ENCODE measurements at places on chromosomes 1 and 21. TPM values are rescaled to one million over a fixed set of nuclear protein-coding genes. Genes with fewer than 3 reads are reported as not detected.
A peak's percentile ranks its signal among the peaks of the same experiment; 100 is the strongest.

GRCh38 chr21:46213620-46214286, 14.8 kb downstream of the LSS start:
- no peak for DNase-seq

- no peak for DNase-seq
Measured at GRCh38 chr1:206955476-206956451, 9.5 kb upstream of the PIGR start.

DNA sequence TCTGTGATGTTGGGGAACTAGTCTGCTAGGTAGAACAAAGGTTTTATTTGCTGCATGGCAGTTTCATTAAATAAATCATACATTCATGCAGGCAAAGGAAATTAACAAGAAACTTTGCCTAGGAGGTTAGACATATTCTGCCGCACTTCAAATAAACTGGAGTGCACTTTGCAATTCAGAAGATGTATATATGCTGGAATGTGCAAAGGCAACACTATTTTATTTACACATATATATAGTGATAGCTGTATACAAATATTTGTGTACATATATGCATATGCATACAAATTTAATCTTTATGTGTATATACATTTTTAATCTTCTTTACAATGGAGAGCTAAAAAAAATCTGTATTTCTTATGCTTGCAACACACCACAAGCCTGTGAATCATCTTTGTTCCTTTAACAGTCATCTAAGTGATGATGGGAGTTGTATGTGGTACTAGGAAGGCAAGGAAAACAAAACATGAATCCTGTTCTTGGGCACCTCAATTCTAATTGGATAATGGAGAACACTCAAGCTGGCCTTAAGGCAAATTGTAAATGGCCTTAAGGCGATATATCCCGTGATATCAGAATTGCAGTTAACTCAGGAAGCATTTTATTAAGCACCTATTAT, 605.8 kb upstream of the CAMK1G start:
- peak; percentile 58 for DNase-seq

GRCh38 chr1:184972315-184973055, 1.8 kb downstream of the NIBAN1 start:
- no peak for DNase-seq

- peak; percentile 64 for DNase-seq
Measured at GRCh38 chr1:63892632-63893395, 119.0 kb downstream of the ROR1 start.

DNA sequence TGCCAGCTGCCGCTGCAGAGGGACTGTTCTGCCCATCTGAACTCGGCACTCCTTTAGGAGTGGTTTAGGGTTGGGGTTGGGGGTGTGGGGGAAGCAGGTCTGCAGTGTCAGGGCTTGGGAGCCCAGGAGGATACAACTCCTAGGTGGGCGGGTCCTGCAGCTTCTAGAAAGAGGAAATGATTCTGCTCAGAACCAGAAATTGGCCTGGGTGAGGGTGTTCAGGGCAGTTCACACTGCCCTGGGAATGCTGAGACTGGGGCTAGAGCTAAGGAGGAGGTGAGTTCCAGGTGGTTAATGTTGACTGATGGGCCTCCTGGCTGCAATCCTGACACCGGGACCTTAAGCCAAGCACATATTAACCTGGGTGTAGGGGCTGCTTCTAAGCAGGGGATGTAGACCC, 4.8 kb upstream of the SLC26A9 start:
- DNase-seq: no peak

GRCh38 chr1:47935163-47935562, 62.0 kb downstream of the TRABD2B start:
- no peak for DNase-seq

DNA sequence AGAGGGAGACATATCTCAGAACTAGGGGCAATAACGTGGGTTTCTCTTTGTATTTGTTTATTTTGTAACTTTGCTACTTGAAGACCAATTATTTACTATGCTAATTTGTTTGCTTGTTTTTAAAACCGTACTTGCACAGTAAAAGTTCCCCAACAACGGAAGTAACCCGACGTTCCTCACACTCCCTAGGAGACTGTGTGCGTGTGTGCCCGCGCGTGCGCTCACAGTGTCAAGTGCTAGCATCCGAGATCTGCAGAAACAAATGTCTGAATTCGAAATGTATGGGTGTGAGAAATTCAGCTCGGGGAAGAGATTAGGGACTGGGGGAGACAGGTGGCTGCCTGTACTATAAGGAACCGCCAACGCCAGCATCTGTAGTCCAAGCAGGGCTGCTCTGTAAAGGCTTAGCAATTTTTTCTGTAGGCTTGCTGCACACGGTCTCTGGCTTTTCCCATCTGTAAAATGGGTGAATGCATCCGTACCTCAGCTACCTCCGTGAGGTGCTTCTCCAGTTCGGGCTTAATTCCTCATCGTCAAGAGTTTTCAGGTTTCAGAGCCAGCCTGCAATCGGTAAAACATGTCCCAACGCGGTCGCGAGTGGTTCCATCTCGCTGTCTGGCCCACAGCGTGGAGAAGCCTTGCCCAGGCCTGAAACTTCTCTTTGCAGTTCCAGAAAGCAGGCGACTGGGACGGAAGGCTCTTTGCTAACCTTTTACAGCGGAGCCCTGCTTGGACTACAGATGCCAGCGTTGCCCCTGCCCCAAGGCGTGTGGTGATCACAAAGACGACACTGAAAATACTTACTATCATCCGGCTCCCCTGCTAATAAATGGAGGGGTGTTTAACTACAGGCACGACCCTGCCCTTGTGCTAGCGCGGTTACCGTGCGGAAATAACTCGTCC, 1.3 kb upstream of the OLIG2 start:
- DNase-seq: no peak

DNA sequence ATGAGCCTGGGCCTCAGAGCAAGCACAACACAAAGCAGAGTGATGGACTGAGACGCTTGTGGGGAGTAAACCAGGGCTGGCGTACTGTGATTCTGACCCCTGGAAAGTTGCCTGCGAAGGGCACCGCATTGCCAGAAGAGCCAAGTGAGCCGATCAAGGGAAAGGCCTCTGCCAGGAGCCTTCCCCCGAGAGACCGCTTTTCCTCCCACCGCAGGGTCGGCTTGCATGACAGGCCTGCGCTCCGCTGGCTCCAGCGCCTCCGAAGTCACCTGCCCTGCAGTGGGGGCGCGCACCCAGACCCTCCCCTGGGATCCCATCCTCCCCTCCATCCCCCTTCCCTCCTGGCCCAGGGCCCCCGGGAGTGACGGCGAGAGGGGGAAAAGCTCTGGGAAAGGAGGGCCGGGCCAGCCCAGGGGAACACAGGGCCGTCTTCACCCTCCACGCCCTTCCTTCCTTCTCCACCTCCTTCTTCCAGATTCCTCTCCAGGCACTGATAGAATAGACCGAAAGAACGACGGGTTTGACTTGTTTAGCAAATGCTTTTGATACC, 165.0 kb downstream of the TRIM33 start:
- DNase-seq: no peak

DNA sequence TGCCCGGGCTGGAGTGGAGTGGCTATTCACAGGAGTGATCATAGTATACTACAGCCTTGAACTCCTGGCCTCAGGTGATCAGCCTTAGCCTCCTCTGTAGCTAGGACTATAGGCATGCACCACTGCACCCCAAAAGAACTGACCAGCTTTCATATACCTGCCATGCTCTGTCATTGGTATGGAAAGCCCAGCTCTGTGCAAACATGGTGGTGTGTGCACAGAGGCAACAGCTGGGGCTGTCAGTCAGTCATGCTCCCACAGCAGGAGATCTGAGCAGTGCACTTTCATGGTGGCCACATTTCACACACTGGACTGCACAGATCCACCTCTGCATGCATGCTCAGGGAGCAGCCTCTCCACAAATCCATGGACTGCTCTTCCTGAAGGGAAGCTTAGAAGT, 8.8 kb upstream of the JAK1 start:
- DNase-seq: peak; percentile 44

DNA sequence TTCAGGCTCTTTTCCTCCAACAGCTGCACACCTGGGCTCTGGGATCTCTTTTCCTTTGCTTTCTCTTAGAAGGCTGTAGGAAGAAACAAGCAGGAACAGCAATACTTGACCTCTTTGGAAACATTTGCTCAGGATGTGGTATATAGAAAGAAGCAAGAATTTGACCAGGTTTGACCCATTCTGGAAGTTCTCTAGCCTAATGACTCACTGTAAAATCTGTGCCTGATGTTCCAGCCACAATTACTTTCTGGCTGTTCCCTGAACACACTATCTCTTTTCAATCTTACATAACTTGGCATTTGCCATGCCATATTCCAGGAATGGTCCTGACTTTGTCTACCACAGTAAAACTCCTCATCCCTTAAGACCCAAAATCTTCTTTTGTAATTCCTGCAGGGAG, 419.9 kb upstream of the DAB1 start:
- DNase-seq: no peak

DNA sequence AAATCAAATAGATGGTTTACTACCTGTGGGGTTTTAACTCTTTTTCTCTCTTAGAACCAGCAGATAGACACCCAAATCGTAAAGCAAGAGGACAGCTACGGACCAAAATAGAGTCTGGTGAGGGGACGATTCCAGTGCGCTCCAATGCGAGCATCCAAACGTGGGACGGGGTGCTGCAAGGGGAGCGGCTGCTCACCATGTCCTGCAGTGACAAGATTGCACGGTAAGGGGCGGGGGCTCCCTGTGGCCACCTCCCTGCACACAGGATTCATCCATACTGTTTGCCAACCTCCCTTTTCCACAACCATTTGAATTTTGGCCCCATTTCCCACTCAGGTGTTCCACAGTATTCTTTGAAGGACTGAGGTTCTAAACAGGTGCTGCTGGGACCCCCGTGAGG, 102.8 kb downstream of the POFUT2 start:
- no peak for DNase-seq

DNA sequence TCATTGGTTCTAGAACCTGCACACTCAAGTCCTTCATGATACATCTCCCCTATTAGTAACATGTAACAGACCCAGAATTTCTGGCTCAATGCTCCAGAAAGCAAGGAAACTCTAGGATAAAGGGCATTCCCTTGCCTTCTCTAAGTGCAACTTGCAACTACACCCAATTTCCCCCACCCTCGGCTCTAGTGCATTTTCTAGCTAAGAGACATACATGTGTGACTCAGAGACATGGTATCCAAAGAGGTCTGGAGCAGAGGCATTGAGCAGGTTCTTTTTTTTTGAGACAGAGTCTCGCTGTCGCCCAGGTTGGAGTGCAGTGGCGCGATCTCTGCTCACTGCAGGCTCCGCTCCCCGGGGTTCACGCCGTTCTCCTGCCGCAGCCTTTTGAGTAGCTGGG, 132.9 kb downstream of the ZC3H11B start:
- no peak for DNase-seq

DNA sequence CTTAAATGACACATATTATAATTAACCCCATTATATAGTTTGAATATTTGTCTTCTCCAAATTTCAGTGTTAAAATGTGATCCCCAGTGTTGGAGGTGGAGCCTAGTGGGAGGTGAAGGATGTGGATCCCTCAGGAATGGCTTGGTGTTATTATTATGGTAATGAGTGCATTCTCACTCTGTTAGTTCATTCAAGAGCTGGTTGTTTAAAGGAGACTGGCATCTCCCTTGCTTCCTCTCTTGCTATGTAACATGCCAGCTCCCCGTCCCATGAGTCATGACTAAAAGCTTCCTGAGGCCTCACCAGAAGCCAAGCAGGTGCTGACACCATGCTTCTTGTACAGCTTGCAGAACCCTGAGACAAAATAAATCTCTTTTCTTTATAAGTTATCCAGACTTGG, 1612.7 kb downstream of the AMY1C start:
- no peak for DNase-seq

- DNase-seq: no peak
Measured at GRCh38 chr21:42291751-42292562, 23.3 kb downstream of the TFF3 start.

GRCh38 chr1:236320671-236321070, 38.9 kb upstream of the ERO1B start:
- no peak for DNase-seq

DNA sequence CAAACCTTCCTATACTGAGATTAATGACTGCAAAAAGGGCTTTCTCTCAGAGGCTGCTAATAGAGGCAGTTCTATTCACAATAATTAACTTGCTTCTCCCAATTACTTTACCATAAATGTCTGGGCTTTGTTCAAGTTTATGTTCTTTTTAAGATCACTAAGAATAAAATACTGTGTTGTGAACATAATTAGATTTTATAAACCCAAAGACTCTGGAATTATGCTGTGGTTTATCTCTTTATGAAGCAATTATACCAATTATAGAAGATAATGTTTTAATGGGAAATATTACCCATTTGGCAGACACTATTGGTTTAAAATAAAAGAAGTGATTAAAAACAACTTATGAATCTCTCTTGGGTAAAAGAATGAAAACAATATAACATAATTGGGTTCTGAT, 43.5 kb upstream of the IL12RB2 start:
- DNase-seq: no peak

DNA sequence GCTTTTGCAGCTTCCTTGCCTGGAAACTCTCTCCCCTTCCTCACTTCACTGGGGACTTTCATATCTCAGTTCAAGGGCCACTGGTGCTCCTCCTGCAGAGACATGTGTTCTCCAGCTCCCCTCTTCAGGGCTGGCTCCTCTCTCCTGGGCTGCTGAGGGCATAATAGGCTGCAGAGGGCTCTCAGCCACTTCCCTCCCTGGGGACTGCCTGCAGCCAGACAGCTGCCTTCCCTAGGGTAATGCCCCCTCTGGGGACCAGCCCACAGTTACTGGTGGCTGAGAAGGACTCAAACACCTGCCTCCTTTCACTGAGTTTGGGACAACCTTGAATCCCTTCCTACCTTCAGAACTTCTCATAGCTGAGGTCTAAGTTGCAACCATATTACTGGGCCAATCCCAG, 104.8 kb upstream of the POU3F1 start:
- no peak for DNase-seq

GRCh38 chr1:234500269-234500668, 21.3 kb upstream of the TARBP1 start:
- peak; percentile 63 for DNase-seq

DNA sequence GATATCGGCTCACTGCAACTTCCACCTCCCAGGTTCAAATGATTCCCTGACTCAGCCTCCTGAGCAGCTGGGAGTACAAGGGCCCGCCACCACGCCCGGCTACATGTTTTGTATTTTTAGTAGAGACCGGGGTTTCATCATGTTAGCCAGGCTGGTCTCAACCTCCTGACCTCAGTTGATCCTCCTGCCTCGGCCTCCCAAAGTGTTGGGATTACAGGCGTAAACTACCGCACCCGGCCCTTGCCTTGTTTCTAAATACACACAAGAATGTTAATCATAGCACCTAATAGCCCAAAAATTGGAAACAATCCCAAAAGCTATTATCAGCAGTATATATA, 1.2 kb upstream of the MSTO1 start:
- no peak for DNase-seq

GRCh38 chr21:43289966-43290365, 121.2 kb downstream of the CRYAA start:
- DNase-seq: no peak

The COL18A1 gene
- 54.2 TPM for total RNA-seq

The ZNF695 gene
- 5.8 TPM for total RNA-seq

The ADAMTS5 gene
- 10.1 TPM for total RNA-seq

The ARMH1 gene
- total RNA-seq: not detected

The PADI2 gene
- total RNA-seq: 0.86 TPM

The SAMD11 gene
- 3.4 TPM for total RNA-seq

The SERTAD4 gene
- 0.06 TPM for total RNA-seq

The LAMC1 gene
- 383 TPM for total RNA-seq

The TEX38 gene
- not detected for total RNA-seq
